ENCODE measurements at places on chromosomes 4 and X.

DNA sequence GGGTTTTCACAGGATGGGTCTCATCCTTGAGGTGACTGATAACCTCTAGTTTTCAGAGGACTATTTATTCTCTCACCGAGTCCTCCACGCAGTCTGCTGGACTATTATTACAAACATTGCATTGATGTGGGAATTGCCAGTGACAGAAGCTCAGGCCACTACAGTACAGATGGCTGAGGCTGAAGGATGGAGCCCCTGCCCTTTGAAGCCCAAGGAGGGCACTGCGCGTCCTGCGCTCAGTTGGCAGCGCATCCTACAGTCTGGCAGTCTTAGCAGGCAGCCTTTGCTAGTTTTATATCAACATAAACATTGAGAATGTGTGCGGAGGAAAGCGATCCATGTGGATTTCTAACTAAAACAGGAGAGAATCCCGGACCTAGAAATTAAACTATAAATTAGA is 1.5 kb upstream of the RELL1 start:
- no peak for DNase-seq

DNA sequence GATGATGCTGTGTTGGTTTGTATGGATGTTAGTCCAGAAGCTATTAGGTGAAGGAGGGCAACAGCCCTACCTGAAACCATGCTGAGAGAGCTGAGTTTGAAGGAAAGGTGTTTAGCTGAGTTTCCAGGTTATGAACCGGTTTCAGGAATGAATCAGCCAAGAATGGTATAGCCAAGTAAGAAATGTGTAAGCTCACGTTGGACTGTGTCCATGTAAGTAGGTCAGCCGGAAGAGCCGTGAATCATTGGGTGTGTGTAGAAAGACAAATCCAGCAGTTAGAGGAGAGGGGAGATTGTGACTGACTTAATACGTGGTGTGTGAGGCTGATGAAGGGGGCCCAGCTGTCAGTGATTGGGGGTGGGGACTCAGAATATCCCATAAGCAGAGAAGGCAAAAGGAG is 77.2 kb upstream of the SPIN4 start:
- no peak for DNase-seq

GRCh38 chrX:65491620-65492019 is 43.0 kb downstream of the LAS1L start:
- no peak for DNase-seq

GRCh38 chr4:64584125-64584524 is 174.9 kb upstream of the TECRL start:
- DNase-seq, result no peak

GRCh38 chrX:149039057-149039456 is 466.0 kb downstream of the IDS start:
- no peak for DNase-seq

All from stimulated activated CD8-positive, alpha-beta memory T cell treated with anti-CD3 and anti-CD28 coated beads, Interleukin-2, amount 100 ng/mL, for 1 hour (primary cell).